Fibroblast of skin of left biceps (primary cell): ENCODE measurements at places on chromosomes 6 and 20.
A peak's percentile ranks its signal among the peaks of the same experiment; 100 is the strongest.

GRCh38 chr6:132085731-132086130 lies 134.6 kb upstream of the CCN2 start:
- no peak for DNase-seq

DNA sequence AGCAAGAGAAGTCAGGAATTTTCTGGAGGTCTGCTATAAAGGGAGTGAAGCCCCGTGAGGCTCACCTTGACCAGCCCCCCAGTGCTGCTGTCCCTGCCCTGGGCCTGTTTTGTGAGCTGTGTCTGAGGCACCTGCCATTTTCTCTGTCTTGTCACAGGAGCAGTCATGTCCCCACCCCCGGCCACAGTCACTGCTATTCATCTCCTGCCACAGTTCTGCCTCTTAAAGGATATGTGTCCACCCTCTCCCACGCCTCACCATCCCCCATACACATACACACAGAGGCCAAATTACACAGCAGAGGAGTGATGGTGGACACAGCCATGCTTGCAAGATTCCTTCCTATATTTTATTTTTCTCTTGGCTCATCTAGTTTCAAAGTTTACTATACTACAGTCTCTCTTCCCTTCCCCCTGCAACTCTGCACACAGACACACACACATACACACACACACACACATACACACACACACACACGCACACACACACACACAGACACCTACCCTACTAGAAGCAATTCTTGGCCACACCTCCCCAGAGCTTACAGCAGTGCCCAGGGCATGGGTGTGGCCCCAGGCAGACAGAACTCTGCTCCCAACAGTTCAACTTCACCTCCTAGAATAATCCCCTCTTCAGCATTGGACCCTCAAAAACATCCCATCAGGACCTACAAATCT lies 68.7 kb upstream of the TAB2 start:
- DNase-seq: no peak

DNA sequence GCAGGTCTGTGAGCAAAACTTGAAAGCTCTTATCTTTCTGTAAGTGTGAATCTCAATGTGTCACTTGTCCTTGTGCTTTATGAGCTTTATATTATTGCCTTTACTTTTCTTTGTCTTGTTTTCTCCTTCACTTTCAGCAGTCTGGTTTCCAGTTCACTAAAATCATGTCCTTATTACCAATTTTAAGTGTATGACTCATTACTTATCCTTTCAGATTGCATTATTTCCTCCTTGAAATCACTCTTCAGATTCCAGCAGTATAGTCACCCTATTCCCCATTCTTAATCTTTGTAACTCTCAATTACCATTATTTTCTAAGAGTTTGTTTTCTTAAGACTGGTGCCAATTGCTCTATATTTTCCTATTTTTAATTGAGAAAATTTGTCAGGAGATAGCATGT lies 117.4 kb upstream of the GRIK2 start:
- no peak for DNase-seq

DNA sequence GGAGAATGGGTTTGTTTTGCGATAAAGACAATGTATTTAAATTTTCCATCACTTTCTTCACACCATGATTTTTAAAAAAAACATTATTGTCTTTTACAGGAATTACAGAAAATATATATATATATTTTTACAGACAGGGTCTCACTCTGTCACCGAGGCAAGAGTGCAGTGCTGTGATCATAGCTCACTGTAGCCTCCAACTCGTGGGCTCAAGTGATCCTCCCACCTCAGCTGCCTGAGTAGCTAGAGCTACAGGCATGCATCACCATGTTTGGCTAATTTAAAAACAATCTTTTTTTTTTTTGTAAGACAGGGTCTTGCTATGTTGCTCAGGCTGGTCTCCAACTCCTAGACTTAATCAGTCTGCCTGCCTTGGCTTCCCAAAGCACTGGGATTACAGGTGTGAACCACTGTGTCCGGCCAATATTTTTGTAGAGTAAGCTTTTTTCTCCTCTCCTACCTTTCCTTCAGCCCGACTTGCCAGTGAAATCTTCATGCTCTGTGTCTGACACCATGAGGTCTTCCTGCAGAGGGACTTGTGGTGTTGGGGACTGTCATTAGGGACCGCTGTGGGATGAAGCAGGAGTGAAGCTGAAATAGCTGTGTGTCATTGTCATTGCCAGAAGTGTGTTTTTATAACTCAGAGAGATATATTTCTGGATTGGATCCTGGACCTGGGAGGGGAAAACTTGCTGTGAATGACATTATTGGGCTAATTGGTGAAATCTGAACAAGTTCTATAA lies 13.2 kb downstream of the DSP start:
- DNase-seq: no peak

- no peak for DNase-seq
These were observed 12.0 kb downstream of the XRN2 start for GRCh38 chr20:21315138-21315537.

- DNase-seq: no peak
These were observed 54.4 kb upstream of the SLCO4A1 start for GRCh38 chr20:62587757-62588402.

GRCh38 chr6:157023958-157024357 lies 246.8 kb downstream of the ARID1B start:
- no peak for DNase-seq

DNA sequence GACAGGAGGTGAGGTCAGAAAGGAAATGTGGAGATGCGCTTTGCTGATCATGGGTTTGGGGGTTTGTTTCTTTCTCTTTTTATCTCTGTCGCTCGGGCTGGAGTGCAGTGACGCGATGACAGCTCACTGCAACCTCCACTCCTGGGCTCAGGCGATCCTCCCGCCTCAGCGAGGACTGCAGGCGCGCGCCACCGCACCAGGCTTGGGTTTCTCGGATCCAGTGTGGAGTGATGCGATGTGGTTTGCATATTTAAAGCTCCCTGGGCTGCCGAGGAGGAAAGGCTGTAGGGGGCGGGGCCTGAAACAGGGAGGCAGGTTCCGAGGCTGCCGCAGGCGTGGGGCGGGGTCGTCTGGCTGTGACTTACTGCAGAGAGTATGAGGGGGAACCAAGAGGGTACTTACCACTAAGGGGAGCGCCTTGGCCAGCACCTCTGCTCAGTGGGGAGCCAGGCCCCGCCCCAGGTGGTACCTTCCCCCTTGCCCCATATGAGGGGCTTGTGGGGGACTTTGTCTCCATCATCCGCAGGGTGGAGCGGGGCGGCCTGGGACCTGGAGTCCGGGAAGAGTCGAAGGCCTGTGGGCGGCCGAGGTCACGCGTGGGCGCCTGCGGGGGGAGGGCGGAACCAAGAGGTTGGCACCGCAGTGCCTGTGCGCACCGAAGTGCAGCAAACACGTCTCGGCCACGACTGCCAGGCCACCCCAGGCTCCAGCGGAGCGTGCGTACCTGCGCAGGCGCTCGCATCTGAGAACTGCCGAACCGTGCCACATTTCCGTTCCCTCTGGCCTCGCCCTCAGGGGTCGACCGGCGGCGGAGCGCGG lies 12.7 kb upstream of the BAK1 start:
- DNase-seq: no peak

- DNase-seq: no peak
These were observed 435 bp downstream of the KIFC1 start for GRCh38 chr6:33391922-33392594.

DNA sequence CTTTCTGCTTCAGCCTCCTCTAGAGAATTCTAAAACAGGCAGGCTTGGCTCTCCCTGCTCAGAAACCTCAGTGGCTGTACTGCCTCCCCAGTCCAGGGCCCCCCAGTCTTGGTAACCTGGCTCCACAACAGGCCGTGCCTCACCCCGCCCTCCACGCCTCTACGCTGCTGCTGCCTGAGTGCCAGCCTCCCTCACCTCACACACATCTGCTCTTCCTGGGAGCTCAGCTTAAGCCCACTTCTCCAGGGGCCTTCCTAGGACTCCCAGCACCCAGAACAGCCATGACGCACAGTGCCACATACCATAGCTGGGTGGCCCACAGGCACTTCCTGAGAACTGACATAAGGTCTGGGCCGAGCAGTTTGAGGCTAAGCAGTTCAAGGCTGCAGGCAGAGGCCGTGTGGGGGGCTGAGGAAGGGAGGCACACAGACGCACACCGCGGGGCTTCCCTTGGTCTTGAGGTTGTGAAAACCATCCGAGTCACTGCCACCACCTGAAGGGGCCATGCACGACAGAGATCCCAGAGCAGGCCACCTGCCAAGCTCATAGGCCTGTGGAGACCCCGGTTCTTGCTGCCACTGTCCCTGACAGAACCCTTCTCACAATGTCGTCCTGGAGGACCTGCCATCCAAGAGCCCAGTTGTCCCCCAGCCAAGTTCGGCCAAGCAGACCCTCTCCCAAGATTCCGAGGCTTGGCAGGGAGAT lies 42.6 kb downstream of the DSTN start:
- DNase-seq: peak; percentile 18

- no peak for DNase-seq
These were observed 615.5 kb downstream of the C6orf118 start for GRCh38 chr6:164693944-164694343.

- DNase-seq: no peak
These were observed 11.6 kb downstream of the RREB1 start for GRCh38 chr6:7119272-7119801.

DNA sequence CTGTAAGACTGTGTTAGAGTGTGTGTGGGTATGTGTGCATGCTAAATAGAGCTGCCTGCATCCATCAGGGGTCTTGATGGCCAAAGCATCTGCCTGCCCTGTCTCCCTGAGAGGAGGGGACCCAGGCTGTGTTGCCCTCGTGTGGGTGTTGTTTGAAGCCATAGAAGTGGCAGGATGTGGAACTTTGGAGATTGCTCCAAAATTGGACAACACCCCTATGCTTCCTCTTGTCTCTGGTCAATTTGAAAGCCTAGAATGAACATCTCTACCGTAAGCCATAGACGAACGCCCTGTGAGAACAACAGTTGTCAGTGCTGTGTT lies 82.6 kb downstream of the ASXL1 start:
- DNase-seq: no peak

- no peak for DNase-seq
These were observed 239.2 kb upstream of the QKI start for GRCh38 chr6:163175301-163175700.

DNA sequence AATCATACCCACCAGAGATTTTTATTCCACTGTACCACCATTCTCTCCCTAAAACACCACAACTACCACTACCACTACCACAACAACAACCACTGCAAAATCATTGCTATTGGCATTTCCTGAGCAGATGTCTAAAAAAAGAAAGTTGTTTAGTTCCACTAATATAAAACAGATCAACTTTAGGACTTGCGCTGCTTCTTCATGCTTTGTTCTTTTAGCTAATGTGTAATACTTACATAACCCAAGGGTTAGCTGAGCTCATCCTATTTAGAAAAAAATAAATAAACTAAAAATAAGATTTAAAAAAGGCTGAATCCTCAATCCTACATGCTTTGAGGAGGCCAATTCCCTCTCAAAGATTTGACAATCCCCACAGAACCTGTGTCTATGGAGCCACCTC lies 11.4 kb downstream of the IYD start:
- peak; percentile 26 for DNase-seq

GRCh38 chr6:24646771-24647170 lies 780 bp upstream of the KIAA0319 start:
- DNase-seq: no peak

GRCh38 chr6:62345446-62345845 lies 59.4 kb upstream of the KHDRBS2 start:
- DNase-seq: no peak

DNA sequence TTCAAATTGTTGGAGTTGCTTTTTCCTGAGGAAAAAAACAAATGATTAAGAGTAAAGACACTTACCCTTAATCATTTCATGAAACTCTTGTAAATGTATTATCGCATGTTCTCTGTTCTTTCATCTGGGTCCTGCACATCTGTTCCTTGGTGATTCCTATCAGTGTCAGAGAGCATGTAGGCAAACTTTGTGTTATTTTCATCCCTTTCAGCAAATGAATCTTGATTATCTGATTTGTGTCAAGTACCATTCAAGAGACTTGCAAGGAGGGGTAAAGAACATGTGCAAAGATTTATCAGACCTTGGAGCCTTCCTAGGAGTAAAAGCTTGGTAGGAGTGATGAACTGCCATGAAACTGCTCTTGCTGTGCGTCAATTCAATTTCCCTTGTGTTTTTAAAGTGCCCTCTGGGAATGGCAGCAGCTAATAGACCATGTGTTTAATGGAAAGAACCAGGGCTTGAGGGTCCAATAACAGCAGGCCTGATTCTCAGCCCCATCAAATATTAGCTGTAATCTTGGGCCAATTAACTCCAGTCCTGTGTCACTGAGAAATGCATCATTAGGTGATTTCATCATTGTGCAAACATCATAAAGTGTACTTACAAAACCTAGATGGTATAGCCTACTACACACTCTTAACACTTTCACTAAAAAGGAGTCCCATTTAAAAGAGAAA lies 118.9 kb upstream of the CEP85L start:
- DNase-seq: no peak

DNA sequence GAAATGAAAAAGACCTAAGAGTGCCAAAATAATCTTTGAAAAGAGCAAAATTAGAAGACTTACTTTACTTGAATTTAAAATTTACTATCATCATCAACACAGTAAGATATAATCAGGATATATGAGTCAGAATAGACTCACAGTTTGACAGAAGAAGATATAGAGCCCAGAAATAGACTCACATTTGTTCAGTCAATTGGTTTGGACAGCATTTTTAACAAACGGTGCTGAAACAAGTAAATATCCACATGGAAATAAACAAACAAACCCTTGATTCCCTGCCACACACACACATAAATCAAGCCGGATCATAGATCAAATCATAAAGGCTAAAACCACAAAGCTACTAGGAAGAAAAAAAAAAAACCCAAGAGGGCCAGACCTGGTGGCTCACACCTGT lies 291.1 kb downstream of the ADGRG6 start:
- DNase-seq: no peak

- no peak for DNase-seq
These were observed 215.0 kb upstream of the MARCKS start for GRCh38 chr6:113642001-113642713.

GRCh38 chr6:105568142-105568541 lies 165.3 kb upstream of the PREP start:
- DNase-seq: no peak

DNA sequence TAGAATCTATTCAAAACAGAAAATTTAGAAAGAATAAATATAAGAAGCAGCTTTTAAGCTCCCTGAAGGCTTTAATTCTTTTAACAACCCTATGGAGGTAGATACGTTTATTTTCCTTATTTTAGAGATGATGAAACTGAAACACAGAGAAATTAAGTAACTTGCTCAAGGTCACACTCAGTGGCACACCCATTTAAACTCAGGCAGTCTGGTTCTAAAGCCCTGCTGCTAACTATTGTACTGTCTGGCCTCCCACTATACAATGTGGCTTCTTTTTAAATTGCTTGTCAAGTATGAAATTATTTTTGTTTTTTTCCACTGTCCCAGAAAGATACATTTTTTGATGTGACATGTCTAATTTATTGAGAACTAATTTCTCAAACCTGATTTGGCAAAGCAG lies 55.7 kb downstream of the FAM217A start:
- no peak for DNase-seq
